ENCODE measurements at places on chromosomes 5 and 9.
A peak's percentile ranks its signal among the peaks of the same experiment; 100 is the strongest.

DNA sequence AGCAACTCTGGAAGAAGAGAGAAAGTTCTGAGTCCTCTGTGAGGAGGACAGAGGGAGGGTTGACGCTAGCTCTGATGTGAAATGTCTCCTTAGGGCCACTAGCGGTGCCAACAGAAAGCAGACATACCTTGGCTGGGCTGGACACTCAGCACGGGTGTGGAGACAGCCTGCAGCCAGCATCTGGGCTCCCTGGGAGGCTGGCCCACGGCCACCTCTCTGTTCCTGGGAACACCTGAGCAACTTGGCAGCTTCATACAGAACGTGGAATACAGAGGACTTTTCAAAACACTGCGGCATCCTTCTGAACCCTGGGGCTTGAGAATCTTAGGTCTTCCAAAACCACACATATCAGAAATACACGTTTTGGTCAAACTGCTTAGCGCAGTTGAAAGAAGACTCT is 269.1 kb downstream of the FSTL4 start:
- no peak for DNase-seq

GRCh38 chr9:114938687-114939575 is 8.5 kb upstream of the TNFSF8 start:
- no peak for DNase-seq

- peak; percentile 40 for DNase-seq
These were observed 14.7 kb upstream of the CCIN start for GRCh38 chr9:36154331-36154952.

GRCh38 chr5:44183753-44184152 is 205.5 kb downstream of the FGF10 start:
- DNase-seq, result no peak

Data from CD4-positive, alpha-beta T cell treated with Interleukin-21 for 1 hour (primary cell).